ENCODE measurements at places on chromosomes 3 and 15. TPM values are rescaled to one million over a fixed set of nuclear protein-coding genes. Genes with fewer than 3 reads are reported as not detected.

The ALPK3 gene
- total RNA-seq: 2.3 TPM

GRCh38 chr3:11640009-11640673 lies 3.6 kb downstream of the VGLL4 start:
- no peak for DNase-seq

GRCh38 chr3:8621872-8622271 lies 22.7 kb downstream of the SSUH2 start:
- DNase-seq: peak; percentile 53

DNA sequence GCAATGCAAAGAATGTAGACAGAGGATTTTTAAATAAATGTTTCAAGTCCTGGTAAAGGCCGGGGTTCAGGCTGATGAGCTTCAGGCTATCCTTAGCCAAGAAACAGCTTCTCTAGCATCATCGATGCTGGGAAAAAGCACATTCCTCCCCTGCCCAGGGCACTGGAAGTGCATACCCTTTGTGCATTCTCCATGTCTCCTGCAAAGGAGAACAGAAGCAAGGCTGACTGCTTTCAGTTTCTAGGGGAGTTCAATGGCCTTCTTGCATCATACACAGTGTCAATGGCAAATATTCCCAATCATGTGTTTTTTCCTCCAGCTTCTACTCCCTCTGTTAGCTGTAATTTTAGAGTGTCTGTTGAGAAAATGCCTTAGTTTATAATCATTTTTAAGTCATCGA lies 59.9 kb downstream of the GPR176 start:
- DNase-seq: no peak

DNA sequence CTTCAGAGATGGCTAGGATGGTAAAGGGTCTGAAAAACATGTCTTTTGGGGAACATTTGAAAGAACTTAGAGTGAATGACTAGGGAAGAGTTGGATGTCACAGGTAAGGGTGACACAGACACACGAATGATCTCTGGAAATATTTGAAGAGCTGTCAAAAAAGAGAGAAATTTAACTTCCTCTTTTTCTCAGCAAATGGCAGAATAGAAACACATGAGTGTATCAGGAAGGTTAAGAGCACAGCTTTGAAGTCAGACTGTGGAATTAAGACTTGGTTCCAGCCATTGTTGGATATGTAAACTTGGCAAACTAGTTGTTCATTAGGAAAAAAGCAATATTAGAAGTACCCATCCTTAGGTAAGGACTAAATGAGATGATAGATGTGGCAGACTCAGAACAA lies 117.7 kb downstream of the IMPG2 start:
- no peak for DNase-seq

All from stomach (tissue), 19 donors.